ENCODE measurements at places on chromosomes 2 and 18. TPM values are rescaled to one million over a fixed set of nuclear protein-coding genes. Genes with fewer than 3 reads are reported as not detected.

CD226 gene
- total RNA-seq, result 3.1 TPM

RAB11FIP5 gene
- total RNA-seq, result 40.3 TPM

C1QL2 gene
- total RNA-seq, result not detected

SCTR gene
- total RNA-seq, result not detected

RAB6C gene
- total RNA-seq, result 0.13 TPM

PMAIP1 gene
- total RNA-seq, result 1.2 TPM
